Large intestine (tissue), 12 donors: ENCODE measurements at places on chromosomes 1 and 21. TPM values are rescaled to one million over a fixed set of nuclear protein-coding genes. Genes with fewer than 3 reads are reported as not detected.

DNA sequence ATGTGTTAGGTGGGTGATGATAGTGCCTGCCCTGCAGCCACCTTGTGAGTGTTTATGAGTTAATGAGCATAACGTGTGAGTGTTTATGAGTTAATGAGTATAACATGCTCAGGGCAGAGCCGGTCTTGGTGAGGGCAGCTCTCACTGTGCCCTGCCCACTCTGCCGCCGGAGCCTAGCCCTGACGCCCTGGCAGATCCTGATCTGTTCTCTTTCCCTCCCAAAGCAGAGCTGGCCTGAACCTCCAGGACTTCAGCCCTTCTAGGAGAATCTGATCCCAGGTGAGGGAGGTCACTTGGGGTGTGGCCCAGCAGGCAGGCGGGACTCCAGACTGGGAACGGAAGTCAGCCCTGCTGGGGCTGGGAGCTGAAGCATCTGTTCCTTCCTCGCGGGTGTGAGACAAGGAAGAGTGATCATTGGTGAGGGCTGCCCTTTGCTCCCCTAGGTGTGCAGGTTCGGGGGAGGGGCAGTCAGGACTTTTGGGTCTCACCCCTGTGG is 5.7 kb downstream of the FBLIM1 start:
- peak; percentile 75 for DNase-seq

GRCh38 chr1:40750451-40750908 is 33.1 kb upstream of the KCNQ4 start:
- no peak for DNase-seq

DNA sequence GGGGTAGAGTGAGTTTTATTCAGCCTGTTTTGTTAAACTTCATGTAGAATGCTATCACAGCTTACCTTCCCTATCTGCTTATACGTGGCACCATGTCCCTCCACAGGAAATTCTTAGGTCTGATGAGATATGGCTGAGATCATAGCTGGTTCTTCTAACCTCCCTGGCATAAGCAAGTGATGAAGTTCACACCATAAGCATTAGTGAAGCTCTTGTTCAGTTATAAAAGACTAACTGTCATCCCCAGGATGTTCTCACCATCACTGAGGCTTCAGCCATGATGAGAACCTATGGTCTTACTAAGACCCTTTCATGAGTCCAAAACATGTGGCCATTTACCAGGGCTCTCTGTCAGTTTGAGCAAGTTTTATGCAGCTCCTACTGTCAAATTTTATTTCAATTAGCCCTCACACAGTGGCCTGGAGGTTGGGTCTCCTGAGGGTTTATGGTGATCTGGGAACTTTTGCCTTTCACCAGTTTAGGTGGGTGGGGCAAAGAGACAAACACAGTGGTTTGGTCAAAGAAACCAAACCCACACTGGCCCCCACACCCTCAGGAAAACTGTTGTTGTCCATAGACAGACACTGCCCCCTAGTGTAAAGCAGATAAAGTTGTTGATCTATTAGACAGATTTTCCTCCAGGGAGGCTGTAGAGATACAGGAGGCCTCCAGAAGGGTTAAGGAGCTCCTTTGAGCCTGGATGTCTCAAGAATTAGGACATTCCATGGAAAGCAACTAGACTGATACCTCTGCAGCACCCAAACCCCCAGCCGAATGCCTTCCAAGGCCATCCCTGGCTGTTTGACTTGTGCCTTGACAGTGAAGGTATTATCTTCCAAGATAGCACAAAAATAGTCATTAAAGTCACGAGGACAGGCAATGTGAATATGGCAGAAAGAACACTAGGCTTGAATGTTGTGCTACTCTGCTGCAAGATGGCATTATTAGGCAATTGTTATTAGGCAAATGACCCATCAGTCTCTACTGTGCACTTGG is 5.0 kb downstream of the SLC22A15 start:
- DNase-seq: no peak

GRCh38 chr1:194809665-194810064 is 1623.3 kb upstream of the B3GALT2 start:
- DNase-seq: no peak

Gene NHLH2
- not detected for polyA plus RNA-seq
